IMR-90 (cell line): ENCODE measurements at places on chromosomes 3 and 15. TPM values are rescaled to one million over a fixed set of nuclear protein-coding genes. Genes with fewer than 3 reads are reported as not detected.
A peak's percentile ranks its signal among the peaks of the same experiment; 100 is the strongest.

- peaks cover 34% of the 10 kb centered on the region for H3K27me3 ChIP-seq
- no peak for DNase-seq
- H3K27ac ChIP-seq, result no peak overlapping the region
- H3K4me1 ChIP-seq, result no peaks in the 10 kb centered on the region
- H3K36me3 ChIP-seq, result no peaks in the 10 kb centered on the region
- no peak overlapping the region for H3K4me3 ChIP-seq
These were observed 249.2 kb downstream of the OPA1 start for GRCh38 chr3:193842029-193842798.

The C3orf80 gene
- total RNA-seq, result not detected in 2 replicates

DNA sequence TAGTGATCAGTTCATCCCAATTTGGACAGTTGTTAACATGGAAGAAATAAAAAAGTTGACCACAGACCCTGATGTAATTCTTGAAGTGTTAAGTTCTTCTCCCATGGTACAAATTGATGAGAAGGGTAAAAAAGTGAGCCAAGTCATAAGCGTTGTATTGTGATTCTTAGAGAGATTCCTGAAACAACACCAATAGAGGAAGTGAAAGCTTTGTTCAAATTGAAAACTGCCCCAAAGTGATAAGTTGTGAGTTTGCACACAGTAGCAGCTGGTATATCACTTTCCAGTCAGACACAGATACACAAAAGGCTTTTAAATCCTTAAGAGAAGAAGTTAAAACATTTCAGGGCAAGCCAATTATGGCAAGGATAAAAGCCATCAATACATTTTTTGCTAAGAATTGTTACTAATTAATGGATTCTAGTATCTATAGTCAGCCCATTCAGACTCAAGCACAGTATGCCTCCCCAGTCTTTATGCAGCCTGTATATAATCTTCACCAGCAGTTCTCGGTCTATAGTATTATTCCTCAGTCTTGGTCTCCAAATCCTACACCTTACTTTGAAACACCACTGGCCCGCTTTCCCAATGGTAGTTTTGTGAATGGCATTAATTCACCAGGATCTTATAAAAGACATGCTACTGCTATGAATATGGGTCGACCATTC, 38.2 kb downstream of the CDIN1 start:
- no peak overlapping the region for H3K4me3 ChIP-seq
- H3K4me1 ChIP-seq, result peaks cover 7% of the 10 kb centered on the region; the same call in 1 of the 2 replicates
- DNase-seq, result no peak

GRCh38 chr15:29676961-29677402, 145.3 kb downstream of the TJP1 start:
- H3K27me3 ChIP-seq, result no peaks in the 10 kb centered on the region
- H3K4me3 ChIP-seq, result no peak overlapping the region
- peaks cover 5% of the 10 kb centered on the region; the same call in 1 of the 2 replicates for H3K4me1 ChIP-seq
- no peaks in the 10 kb centered on the region for H3K36me3 ChIP-seq

The ALDH1L1 gene
- total RNA-seq, result not detected in 2 replicates

The SLCO2A1 gene
- under 0.01 TPM in 2 replicates for total RNA-seq

DNA sequence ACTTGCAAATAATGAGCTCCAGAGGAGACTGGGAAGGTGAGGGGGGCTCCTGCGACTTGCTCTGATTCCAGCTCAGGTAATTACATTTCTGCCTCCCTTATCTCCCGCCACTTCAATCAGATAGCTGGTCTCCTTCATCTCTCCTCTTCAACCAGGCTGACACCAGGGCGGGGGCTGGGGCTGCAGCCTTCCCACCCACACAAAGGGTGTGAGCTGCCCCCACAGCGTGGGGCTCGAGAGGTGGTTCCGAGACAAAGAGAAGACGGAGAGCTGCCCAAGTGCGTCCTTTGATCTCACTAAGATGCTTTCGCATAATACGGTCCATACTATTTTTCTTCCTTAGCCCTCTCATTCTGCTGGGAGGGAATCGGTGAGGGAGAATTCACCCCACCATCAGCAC, 139.7 kb downstream of the NSMCE3 start:
- no peaks in the 10 kb centered on the region for H3K36me3 ChIP-seq
- H3K4me3 ChIP-seq, result no peak overlapping the region
- no peak for DNase-seq
- H3K27me3 ChIP-seq, result peaks cover 40% of the 10 kb centered on the region

- no peaks in the 10 kb centered on the region for H3K4me1 ChIP-seq
- peaks cover 11% of the 10 kb centered on the region for H3K27me3 ChIP-seq
- no peak for DNase-seq
- no peak overlapping the region for H3K27ac ChIP-seq
These were observed 13.4 kb upstream of the RAD18 start for GRCh38 chr3:8976540-8977182.

- no peak for DNase-seq
- H3K4me3 ChIP-seq, result no peak overlapping the region
- no peaks in the 10 kb centered on the region for H3K4me1 ChIP-seq
These were observed 398.2 kb upstream of the RARB start for GRCh38 chr3:25029820-25030219.

DNA sequence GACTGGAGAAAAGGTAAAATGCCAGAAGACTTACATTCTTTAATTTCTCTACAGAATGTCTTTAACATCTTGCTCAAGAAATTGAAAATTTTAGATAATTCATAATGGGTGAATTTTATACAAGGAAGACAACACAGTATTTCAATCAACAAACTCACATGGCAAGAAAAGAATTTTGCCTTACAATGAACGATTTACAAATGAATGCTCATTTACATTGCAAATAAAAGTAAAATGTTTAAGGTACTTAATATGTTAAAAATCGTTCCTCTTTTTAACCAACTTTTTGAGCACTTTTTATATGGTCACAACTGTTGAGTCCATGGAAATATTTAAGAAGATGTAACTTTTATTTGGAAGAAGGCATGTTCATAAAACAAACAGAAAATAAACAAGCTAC, 174.8 kb upstream of the UBE2E2 start:
- no peak overlapping the region for H3K27ac ChIP-seq
- peaks cover 2% of the 10 kb centered on the region; the same call in 1 of the 2 replicates for H3K27me3 ChIP-seq
- no peak for DNase-seq
- H3K36me3 ChIP-seq, result no peaks in the 10 kb centered on the region

- H3K27me3 ChIP-seq, result no peaks in the 10 kb centered on the region
- no peaks in the 10 kb centered on the region for H3K4me1 ChIP-seq
- H3K27ac ChIP-seq, result no peak overlapping the region
- no peak overlapping the region for H3K4me3 ChIP-seq
- no peak for DNase-seq
- no peaks in the 10 kb centered on the region for H3K36me3 ChIP-seq
These were observed 20.1 kb downstream of the CADM2 start for GRCh38 chr3:84978843-84979242.

DNA sequence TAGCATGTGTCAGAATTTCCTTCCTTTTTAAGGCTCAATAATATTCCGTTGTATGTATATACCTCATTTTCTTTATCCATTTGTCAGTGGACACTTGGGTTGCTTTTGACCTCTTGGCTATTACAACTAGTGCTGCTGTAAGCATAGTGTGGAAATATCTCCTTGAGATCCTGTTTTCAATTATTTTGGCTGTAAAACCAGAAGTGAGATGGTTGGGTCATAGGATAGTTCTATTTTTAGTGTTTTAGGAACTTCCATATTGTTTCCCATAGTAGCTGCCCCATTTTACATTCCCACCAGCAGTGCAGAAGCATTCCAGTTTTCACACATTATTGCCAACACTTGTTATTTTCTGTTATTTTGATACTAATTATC, 70.4 kb upstream of the C15orf39 start:
- DNase-seq, result no peak

The HRG gene
- total RNA-seq, result not detected in 2 replicates

DNA sequence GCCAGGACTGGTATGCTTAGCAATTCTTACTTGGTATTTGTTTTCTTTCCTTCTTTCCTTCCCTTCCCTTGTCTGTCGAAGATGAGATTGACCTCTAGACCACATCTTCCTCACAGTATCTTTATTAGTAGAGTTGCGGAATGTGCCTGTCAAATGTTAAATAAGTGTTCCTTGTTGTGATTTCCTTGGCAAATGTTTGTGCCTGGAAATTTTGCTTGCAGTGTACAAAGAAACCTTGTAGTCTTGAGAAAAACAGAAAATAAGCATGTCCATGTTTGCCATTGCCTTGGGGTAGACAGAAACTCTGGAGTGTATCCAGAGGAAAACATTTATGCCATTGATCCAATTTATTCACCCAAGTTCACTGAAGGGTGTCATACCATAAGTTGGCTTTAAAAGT, 79.5 kb upstream of the ZNF385D start:
- H3K4me3 ChIP-seq, result no peak overlapping the region
- no peaks in the 10 kb centered on the region for H3K4me1 ChIP-seq
- H3K27me3 ChIP-seq, result no peaks in the 10 kb centered on the region
- DNase-seq, result no peak

DNA sequence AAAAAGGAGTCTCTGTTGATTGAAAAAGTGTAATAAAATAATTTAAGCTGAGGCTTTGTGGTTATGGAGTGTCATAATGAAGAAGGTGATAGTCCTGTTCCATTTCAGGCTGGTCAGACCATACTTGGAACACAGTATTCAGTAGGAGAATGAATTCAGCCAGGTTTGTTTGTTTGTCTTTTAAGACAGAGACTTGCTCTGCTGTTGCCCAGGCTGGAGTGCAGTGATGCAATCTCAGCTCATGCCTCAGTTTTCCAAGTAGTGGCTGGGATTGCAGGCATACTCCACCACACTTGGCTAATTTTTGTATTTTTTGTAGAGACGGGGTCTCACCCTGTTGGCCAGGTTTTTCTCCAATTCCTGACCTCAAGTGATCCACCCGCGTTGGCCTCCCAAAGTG, 33.5 kb downstream of the IQGAP1 start:
- H3K4me1 ChIP-seq, result peaks cover 22% of the 10 kb centered on the region
- no peaks in the 10 kb centered on the region for H3K27me3 ChIP-seq
- H3K36me3 ChIP-seq, result no peaks in the 10 kb centered on the region
- no peak overlapping the region for H3K4me3 ChIP-seq

The C2CD4B gene
- not detected in 2 replicates for total RNA-seq

- peaks cover 20% of the 10 kb centered on the region for H3K4me1 ChIP-seq
- no peaks in the 10 kb centered on the region for H3K27me3 ChIP-seq
- peak; percentile 97 for DNase-seq
These were observed 38.1 kb upstream of the LEKR1 start for GRCh38 chr3:156787926-156788663.
